ENCODE measurements at places on chromosomes 1 and 21. TPM values are rescaled to one million over a fixed set of nuclear protein-coding genes. Genes with fewer than 3 reads are reported as not detected.

Gene TFF1
- total RNA-seq, result 0.36 TPM

DNA sequence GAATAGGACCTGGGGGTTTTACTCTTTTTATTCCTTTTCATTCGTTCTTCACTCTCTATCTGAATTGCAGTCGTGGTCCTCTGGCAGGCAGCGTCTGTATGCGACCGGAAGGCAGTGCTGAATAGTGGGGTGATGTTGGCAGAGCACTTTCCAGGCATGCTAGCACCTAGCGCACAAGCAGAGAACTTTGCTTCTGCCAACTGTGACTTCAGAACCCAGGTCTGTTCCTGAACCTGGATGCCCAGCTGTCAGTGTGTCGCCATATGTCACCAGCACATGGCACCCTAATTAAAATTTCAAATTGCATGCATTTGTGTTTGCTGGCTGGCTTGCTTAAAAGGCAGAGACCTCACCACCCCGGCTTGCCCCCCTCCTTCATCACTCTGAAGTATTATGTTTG is 116.2 kb downstream of the NFIA start:
- no peak for DNase-seq

- no peak for DNase-seq
These were observed 282.0 kb downstream of the FAM72C start for GRCh38 chr1:143689781-143690180.

DNA sequence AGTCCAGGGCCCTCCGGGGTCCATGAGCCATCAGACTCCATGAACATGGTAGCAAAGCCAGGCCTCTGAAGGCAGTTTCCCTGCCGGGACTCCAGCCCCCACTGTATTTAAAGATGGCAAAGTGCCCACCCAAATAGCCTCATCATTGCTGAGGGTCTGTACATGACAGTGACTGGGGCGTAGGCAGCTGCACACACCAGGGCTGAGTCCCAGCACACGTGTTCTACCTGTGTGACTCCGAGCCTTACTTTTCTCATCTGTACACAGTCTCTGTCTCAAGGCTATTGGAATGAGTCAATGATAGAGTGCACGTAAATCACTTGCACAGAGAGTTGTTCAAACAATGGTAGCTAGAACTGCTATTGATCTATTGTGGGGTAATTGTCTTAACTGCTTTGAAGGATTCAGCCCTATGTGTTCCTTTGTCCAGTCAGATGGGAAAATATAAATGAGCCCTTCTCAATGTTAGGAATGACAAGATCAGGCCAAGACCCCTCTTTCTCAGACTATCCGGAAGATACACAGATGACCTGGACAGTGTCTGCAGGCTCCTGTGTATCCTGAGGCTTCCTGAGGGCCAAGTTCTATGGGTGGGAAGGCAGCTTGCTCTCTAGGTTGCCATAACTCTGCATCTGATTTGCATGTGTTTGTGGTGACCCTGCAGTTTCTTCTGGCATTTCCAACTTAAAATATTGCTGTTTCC is 48.9 kb downstream of the RASSF5 start:
- no peak for DNase-seq

Gene FALEC
- 1.0 TPM for total RNA-seq

Gene EDN2
- total RNA-seq, result not detected

DNA sequence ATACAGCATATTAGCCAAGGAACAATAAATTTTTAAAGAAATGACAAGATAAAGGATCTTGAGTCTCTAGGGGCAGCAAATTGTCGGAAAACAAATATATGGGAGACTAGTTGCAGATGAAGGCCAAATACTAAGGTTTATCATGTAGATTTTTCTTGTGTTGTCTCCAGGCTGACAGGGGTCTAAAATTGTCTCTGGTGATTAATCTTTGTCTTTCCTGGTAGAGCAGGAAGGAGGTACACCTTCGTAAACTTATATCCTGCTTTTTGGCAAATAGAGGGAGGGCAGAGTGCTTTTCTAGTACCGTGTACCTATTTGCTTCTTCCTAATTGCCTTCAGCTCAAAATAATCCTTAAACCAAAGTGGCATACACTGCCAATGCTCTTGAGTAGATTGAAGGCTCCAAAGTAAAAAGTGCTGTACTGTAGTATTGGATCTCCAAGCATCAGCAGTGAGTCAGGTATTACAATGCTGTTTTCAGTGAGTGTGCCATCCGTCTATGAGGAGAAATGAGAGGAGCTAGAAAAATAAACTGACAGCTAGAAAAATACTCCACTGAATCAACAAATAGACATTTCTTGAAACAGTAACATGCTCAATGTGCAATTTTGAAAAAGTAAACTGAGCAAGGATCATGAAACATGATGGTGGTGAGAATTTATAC is 1.8 kb upstream of the LEPR start:
- DNase-seq, result no peak

DNA sequence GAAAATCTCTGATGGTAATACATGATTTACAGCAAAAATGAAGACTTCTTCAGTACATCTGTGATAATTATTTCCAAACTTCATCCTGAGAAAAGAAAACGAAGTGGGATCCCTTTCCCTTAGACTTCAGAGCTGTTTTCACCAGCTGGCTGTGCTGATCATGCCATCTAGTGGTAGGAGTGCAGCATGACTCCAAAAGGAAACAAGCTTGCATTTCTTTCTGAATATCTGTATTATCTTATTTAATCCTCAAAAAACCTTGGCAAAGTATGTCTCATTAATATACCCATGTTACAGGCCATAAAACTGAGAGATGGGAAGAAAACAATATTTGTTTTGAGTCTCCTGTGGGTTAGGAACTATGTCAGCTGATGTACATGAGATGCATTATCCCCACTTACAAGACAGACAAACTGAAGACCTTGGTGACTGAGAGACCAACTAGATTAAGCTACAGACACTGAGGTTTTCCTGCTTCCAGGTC is 9.8 kb upstream of the GJA8 start:
- peak; percentile 56 for DNase-seq

DNA sequence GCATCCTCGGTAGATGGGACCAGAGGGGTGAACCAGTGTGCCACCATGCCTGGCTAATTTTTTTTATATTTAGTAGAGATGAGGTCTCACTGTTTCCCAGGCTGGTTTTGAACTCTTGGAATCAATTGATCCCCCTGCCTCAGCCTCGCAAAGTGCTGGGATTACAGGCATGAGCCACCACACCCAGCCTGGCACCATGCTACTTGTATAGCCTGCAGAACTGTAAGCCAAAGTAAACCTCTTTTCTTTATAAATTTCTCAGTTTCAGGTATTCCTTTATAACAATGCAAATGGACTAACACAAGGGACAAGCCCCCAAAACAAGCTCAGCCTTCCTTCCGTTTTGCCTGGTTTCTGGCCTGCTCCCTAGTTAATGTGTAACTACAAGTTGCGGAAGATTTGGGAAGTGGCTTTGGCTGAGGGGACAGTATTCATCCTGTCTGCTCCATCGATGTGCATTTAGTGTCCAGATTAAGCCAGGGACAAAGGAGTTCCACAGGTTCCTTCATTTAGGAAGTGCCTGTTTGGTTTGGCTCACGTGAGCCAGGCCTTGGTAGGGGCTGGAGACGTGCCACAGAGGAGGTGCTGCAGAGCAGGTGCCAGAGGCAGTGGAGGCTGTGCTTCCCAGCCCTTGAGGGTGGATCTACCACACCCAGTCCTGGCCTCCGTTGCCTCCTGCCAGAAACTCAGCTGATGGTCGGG is 4.4 kb downstream of the AVPR1B start:
- DNase-seq, result no peak

GRCh38 chr1:174988986-174989385 is 10.8 kb upstream of the CACYBP start:
- no peak for DNase-seq

Gene ATG4C
- total RNA-seq, result 6.5 TPM

Gene FCRLB
- 0.41 TPM for total RNA-seq

GRCh38 chr1:161378014-161378413 is 10.3 kb upstream of the CFAP126 start:
- DNase-seq, result no peak

Gene CLIC6
- total RNA-seq, result 0.05 TPM

DNA sequence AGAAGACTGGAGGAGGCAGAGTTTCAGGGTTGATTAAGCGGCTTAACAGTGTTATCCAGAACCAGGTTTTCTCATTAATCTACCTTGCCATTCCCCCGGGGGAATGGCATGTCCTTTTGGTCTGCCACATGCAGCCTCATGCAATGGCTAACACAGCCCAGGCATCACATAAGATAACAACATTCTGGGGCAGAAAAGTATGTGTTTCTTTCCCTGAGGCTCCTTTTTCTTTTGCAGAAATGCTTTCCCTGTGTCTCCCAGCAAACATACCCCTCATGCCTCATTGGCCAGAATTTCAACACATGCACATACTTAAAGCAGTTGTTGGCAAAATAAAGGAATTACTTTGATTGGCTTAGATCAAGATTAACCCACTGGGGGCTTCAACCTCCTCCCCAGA is 98.6 kb downstream of the OMA1 start:
- DNase-seq, result no peak

DNA sequence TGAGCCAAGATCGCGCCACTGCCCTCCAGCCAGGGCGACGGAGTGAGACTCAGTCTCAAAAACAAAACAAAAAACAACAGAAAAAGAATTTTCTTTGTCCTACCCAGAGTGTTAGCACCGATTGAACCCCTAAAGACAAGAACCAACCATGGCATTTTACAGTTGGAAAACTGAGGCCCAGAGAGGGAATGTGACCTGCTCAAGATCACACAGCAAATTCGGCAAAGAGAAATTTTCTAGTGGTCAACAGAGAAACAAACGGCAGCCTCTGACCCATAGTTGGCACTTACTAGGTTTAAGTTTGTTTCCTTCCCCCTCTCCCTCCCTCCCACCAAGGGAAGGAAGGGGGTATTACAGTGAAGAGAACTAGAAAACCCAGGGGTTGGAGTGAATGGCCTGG is 20.5 kb upstream of the ACTL8 start:
- DNase-seq, result no peak

DNA sequence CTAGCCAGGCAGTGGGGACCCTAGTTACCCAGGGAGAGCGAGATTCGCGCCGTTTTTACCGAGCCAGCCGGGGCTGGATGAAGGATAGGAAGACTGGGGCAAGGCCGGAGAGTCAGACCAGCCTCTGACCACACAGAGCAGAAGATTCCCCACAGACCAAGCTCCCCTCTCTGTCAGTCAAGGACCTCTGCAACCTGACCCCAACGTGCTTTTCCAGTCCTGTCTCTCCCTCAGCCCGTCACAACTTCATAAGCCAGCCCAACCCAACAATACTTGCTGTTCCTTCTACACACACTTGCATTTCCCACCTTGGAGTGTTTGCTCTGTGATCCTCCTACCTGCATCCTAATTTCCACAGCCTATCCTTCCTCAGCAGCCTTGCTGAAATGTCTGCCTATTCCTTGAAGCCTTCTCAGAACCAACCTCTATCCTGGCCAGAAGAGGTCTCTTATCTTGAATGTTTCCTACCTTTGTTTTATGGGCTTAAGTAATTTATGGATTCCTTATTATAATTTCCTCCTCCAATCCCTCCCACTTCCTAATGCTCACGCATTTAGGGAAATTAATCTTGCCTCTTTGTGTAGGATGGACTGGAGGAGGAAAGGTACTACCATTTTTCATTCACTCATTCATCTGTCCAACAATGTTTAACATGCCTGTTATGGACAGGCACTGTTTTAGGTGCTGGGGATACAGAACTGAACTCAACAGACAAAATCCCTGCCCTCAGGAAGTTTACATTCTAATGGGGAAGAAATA is at the start of gene GSTM3:
Gene GSTM3 (minus strand): TSS at position 424 of the 759 bp plus-strand sequence. CDS start 751 bp downstream, outside the sequence.
- DNase-seq, result no peak

GRCh38 chr21:38771536-38771935 is 34.2 kb upstream of the ETS2 start:
- no peak for DNase-seq

GRCh38 chr1:5878971-5879370 is 113.3 kb downstream of the NPHP4 start:
- DNase-seq, result no peak
